ENCODE measurements at places on chromosomes 2 and 18.
A peak's percentile ranks its signal among the peaks of the same experiment; 100 is the strongest.

- DNase-seq: no peak
Measured at GRCh38 chr2:215439404-215439803, 3.5 kb upstream of the FN1 start.

- no peak for DNase-seq
Measured at GRCh38 chr2:174931724-174932123, 73.5 kb downstream of the CHN1 start.

DNA sequence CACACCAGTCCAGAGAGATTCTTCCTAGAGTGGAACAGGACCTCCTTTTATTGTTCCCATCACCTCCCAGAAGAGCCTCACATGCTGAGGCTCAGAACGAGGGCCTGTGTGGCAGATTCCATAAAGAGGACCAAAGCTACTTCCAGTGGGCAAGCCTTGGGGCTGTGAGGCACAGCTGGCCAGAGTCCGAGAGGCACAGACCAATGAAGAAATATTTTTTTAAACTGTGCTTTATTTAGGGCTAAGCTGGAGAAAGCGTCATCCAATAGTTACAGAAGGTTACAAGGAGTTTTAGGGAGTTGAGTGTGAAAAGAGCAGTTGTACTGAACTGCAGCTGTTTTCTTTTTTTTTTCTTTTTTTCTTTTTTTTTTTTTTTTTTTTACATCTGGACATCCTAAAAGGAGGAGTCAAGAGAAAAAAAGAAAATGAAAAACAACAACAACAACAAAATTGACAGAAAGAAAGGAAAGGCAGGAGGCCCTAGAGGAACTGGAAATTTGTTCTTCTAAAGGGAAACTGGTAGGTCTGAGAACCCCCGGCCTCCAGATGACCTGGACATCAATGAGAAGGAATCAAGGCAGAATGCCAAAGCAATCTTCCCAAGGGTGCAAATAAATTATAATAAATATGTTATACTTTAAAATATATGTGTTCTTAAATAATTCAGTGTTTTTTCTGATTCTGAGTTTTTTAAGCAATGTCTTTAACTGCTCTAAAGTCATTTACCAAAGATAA is 322.6 kb downstream of the CELF4 start:
- DNase-seq: no peak

GRCh38 chr2:5173876-5174535 is 518.2 kb upstream of the SOX11 start:
- no peak for DNase-seq

- no peak for DNase-seq
Measured at GRCh38 chr18:24400587-24400986, 3.0 kb upstream of the OSBPL1A start.

DNA sequence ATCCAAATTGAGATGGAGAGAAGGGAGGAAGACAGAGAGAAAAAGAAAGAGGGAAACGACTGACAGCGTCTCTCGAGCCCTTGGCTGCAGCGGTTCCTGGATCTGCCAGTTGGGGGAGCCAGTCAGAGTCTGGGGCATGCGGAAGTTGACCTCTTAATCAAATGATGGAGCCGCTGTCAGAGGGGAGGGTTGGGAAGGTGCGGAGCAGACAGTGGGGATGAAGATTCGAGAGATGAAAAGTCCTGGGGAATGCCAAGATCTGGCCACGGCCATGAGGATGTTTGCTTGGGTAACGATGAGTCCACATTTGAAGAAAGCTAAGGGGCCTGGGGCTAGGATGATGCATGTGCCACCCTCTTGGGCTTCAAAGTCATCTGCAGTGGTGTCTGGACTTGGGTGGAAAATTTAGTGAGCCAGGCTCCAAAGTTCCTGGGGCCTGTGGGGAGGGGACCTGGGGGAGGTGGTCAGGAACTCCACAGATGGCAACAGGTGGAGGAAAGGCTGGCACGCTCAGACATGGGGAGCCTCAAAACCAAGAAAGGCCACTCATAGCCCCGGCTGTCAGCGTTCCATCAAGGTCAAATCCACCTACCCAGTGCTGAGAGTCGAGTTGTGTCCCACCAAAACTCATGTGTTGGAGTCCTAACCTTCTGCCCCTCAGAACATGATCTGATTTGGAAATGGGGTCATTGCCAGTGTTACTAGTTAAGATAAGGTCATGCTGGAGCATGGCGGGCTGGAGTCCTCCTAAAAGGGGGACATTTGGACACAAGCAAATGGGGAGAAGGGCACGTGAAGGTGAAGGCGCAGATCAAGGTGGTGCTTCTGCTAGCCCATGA is 200.1 kb downstream of the NDUFA10 start:
- no peak for DNase-seq

GRCh38 chr2:239355139-239355538 is 45.7 kb downstream of the HDAC4 start:
- DNase-seq: no peak

DNA sequence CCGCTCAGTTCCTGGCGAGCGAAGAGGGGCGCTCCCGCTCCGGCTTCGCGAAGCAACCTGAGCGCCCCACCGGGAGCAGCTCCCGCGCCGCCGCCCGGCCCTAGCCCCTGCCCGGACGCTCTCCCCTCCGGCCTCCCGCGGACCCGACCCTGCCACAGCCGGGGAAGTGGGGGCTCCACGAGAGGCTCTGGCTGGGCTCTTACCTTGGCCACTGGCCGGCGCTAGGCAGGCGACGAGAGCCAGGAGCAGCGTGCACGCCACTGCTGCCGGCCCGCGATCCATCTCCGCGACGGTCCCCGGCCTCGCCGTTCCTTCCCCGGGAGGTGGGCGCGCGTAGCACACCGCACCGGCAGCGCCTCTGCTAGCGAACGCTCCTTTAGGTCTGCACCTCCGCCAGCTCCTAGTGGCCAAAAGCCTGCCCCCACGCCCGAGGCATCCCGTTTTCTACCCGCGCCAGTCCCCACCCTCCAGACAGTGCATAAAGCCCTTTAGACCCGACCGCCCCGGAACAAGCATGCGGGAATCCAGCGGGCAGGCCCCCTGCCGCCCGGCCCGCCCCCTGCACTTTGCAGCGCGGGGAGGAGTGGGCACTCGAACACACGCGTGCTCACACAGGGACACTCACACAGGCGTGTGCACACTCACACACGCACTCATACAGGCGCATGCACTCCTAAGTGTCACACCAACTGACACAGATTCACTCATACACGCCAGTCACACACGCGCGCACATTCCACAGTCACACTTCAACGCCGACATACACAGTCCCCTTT is at the start of gene LRP2:
LRP2 (minus strand) TSS at position 417 of the 776 bp plus-strand sequence; CDS start at position 282, 135 bp downstream.
- peak; percentile 6 for DNase-seq

DNA sequence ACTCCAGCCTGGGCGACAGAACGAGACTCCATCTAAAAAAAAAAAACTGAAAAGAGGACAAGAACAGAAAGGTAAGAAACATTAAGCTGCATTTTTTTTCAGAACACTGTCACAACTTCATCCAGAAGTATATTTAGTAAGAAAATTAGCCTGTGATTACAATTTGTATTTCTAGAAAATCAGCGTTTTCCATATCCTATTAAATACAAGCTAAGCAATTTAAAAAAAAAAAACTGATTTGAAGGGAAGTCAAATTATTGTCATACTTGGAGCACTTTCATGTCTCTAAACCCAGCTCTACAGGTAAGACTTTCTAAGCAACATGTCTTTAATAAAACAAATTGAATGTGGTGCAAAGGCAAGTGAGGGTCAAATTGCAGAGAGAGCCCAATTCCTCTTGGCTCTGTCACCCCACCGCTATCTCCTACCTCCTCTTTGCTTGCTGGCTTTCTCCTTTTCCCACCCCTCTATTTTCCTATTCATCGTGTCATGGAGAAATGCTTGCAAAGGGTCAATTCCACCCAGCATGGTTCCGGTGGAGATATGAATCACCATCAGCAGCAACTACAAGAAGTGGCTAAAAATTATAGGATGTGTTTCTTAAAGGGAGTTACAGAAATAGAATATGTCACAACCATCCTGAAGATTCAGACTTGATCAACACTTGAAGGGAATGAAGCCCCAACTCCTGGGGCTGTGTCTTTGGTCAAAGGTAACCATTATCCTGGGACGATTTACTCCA is 68.4 kb upstream of the BCL11A start:
- no peak for DNase-seq

GRCh38 chr2:29014811-29015421 is 33.8 kb downstream of the TOGARAM2 start:
- peak; percentile 41 for DNase-seq

GRCh38 chr2:153163055-153163454 is 315.5 kb downstream of the RPRM start:
- no peak for DNase-seq

DNA sequence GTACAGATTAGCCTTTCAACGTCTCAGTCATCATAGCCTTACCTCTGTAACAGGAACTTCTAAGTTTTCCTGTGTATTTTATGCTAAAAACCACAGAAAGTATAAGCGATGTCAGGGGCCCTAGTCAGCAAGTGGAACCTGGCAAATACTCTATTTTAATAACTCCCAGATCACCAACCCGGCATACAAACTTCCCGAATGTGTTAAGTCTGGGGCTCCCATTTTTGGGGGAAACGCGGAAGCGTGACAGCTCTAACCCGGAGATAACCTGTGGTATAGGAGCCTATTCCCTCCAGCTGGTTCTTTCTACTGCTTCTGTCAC is 574 bp downstream of the NIFK start:
- no peak for DNase-seq

GRCh38 chr2:218964041-218964771 is 4.7 kb downstream of the CDK5R2 start:
- DNase-seq: no peak

- DNase-seq: no peak
Measured at GRCh38 chr2:16222326-16222725, 282.0 kb downstream of the MYCN start.

DNA sequence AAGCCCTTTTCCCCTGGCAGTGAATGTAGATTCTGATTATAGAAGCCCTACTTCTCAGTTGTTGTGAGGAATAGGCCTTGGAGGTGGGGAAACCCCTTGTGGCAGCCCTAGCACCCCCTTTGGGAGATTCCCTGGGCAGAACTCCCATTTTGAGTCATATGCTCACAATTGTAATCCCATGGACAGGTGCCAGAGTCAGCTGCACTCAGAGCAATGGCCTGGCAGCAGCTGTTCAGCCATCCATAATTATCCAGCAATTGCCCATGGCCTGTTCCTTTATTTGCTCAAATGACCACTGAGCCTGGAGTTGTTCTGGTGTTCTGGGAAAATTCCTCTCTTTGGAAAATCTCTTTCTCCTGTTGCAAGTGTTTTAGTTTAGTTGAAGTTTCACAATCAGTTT is 71.7 kb downstream of the PTRHD1 start:
- DNase-seq: no peak
